ENCODE measurements at places on chromosomes 3 and 15. TPM values are rescaled to one million over a fixed set of nuclear protein-coding genes. Genes with fewer than 3 reads are reported as not detected.

DNA sequence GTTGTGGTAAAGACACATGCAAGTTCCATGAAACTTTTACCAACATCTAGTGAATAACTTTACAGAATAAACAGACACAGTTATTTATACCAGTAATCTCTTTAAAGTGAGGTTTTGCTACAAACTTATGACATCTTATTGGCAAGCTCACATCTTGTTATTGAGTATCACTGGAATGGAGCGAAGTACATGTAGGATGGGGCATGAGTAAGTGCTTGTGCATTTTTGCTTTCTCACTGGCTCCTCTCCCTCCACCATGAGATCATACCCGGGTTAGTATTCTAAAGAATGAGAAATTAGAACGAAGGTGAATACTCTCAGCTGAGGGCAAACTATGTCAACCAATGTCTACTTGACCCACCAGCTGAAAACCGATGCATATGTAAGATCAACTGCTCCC lies 193.3 kb upstream of the ZNF717 start:
- no peak overlapping the region for H3K27ac ChIP-seq
- H3K4me3 ChIP-seq, result no peak overlapping the region
- H3K36me3 ChIP-seq, result peaks cover 4% of the 10 kb centered on the region
- DNase-seq, result no peak
- H3K27me3 ChIP-seq, result no peaks in the 10 kb centered on the region
- H3K4me1 ChIP-seq, result peaks cover 5% of the 10 kb centered on the region

DNA sequence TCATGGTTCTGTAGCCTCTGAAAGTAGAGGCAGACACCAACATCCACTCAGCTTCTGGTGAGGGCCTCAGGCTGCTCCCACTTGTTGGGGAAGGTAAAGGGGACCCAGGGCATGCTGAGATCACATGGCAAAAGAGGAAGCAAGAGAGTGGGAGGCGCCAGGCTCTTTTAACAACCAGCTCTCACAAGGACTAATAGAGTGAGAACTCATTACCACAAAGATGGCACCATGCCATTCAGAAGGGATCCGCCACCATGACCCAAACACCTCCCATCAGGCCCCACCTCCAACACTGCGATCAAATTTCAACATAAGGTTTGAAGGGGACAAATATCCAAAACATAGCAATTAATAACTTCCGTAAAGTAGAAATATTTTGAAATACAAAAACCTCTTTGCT lies 192.3 kb downstream of the OCA2 start:
- no peak for DNase-seq
- H3K4me1 ChIP-seq, result no peaks in the 10 kb centered on the region
- no peak overlapping the region for H3K4me3 ChIP-seq

DNA sequence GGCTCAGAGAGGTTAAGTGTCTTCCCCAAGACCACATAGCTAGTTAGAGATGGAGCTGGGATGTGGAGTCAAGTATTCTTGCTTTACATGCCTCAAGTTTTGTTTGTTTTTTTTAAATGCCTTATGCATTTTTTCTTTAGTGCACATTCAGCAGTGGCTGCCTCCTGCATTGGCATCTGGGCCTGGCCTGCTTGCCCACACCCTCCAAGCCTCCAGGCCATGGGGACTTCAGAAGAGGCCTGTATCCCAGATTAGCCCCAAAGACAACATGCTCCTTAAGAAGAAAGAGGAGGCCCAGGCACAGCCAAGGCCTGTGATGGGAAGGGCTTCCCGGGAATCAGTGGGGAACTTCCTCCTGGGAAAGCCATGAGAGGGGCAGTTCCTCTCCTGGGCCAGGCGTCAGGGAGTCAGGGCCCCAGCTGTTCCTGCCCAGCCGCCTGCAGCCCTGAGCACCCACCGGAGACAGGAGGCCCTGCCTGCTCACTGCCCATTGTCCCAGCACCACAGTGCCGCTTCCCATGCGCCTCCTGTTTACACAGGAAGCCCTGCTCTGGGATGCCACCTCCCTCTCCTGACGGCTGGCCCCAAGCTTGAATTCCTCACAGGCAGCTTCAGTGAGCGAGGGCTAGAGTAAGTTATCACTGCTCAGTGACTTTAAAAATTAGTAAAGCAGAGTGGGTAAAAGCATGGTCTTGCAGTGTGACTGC lies 16.0 kb downstream of the FOXL2NB start:
- no peaks in the 10 kb centered on the region for H3K36me3 ChIP-seq
- H3K27ac ChIP-seq, result no peak overlapping the region
- no peak overlapping the region for H3K4me3 ChIP-seq
- H3K27me3 ChIP-seq, result peaks cover 23% of the 10 kb centered on the region
- no peak for DNase-seq

DNA sequence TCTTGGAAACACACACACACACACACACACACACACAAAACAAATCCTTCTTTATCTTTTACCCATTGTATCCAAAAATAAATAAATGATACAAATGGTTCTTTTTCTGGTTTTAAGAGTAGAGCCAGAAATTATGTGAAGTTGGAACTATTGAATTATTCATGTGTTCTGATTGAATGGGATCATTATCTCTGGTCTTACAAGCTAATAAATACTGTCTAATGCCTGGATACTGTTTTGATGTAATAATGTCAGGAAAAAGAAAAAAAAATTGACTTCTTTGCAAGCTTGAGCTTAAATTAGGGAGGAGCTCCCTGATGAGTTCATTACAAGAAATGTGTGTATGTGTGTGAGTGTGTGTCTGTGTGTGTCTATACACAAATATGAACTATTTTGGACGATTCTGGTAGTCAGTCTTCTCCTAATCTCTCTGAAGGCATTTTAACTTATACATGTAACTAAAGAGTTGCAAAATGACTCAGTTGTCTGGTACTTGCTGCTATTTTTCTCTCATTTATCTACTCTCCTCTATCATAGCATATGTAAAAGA lies 507.2 kb upstream of the AGTR1 start:
- no peaks in the 10 kb centered on the region for H3K27me3 ChIP-seq
- no peaks in the 10 kb centered on the region for H3K36me3 ChIP-seq
- no peak overlapping the region for H3K27ac ChIP-seq
- no peaks in the 10 kb centered on the region for H3K4me1 ChIP-seq

GRCh38 chr3:167691366-167691765 lies 37.6 kb upstream of the WDR49 start:
- no peaks in the 10 kb centered on the region for H3K27me3 ChIP-seq
- DNase-seq, result no peak
- H3K4me1 ChIP-seq, result no peaks in the 10 kb centered on the region
- H3K4me3 ChIP-seq, result no peak overlapping the region

- peak overlapping the region; percentile 72 for H3K27ac ChIP-seq
- peaks cover 65% of the 10 kb centered on the region for H3K4me1 ChIP-seq
- no peak overlapping the region for H3K4me3 ChIP-seq
- no peaks in the 10 kb centered on the region for H3K36me3 ChIP-seq
- peak; percentile 43 for DNase-seq
Observed at GRCh38 chr3:150094150-150094933, 123.6 kb upstream of the PFN2 start.

- H3K4me1 ChIP-seq, result peaks cover 9% of the 10 kb centered on the region
- peaks cover 2% of the 10 kb centered on the region for H3K27me3 ChIP-seq
- DNase-seq, result peak; percentile 30
- peaks cover 4% of the 10 kb centered on the region for H3K36me3 ChIP-seq
- H3K27ac ChIP-seq, result peak overlapping the region; percentile 71
Observed at GRCh38 chr3:127012091-127012490, 29.2 kb downstream of the PLXNA1 start.

- DNase-seq, result no peak
- no peaks in the 10 kb centered on the region for H3K27me3 ChIP-seq
- H3K36me3 ChIP-seq, result no peaks in the 10 kb centered on the region
- H3K4me3 ChIP-seq, result no peak overlapping the region
Observed at GRCh38 chr3:24166515-24166914, 221.4 kb downstream of the NR1D2 start.

DNA sequence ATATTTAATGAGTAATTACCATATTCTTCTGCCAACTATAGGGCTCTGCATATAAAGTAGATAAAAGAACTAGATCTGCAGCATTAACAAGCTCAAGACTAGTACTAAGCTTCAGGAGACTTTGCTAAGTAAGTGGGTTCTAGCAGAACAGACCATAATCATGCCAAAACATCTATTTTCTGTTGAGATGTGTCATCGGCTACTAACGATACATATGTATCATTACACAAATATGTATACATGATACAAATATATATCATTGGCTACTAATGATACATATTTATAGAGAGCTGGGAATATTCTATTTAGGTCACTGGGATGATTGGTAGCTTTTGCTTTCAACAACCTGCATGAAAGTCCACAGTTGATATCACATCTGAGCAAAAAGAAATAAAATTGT lies 185.8 kb upstream of the DCBLD2 start:
- no peaks in the 10 kb centered on the region for H3K36me3 ChIP-seq
- H3K4me3 ChIP-seq, result no peak overlapping the region
- H3K27ac ChIP-seq, result no peak overlapping the region
- DNase-seq, result no peak
- 0 out of 2 replicates have a peak, but pooled peaks cover 2% of the 10 kb centered on the region for H3K27me3 ChIP-seq

- H3K27ac ChIP-seq, result no peak overlapping the region
- peaks cover 5% of the 10 kb centered on the region for H3K36me3 ChIP-seq
- H3K27me3 ChIP-seq, result no peaks in the 10 kb centered on the region
- H3K4me1 ChIP-seq, result no peaks in the 10 kb centered on the region
- H3K4me3 ChIP-seq, result no peak overlapping the region
Observed at GRCh38 chr3:140203510-140203909, 268.5 kb downstream of the CLSTN2 start.

GRCh38 chr3:168047190-168047795 lies 48.4 kb downstream of the GOLIM4 start:
- H3K27ac ChIP-seq, result no peak overlapping the region
- peaks cover 51% of the 10 kb centered on the region for H3K4me1 ChIP-seq
- DNase-seq, result peak; percentile 87

DNA sequence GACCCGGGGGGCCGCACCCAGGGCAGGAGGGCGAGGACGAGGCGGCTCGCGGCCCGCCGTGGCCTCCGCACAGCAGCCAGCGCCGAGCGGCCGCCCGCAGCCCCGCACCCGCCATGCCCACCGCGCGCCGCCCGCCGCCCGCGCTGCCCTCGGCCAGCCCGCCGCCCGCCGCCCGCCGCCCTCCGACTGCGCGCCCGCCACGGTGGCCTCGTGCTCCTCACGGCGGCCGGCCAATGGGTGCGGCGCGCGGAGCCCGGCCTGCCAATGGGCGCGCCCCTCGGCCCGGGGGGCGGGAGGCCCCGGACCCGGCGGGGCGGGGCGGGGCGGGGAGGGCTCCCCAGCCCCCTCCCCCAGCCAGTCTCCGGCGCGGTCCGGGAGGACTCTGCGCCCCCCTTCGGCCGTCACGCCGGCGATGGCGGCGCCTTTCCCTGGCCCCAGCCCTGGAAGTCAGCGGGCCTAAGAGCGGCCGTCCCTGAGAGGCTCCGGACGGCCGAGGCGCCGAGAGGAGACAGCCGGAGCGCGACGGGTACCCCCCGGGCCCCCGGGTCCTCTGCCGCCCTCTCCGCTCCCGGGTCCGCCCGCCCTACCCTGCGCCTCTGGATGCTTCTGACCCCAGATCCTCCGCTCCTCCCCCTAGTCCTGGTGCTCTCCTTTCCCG lies at the start of gene NT5DC2:
Gene NT5DC2, minus strand, starts transcription at position 235 of the 658 bp plus-strand sequence. Its CDS starts 120 bp downstream, at position 115.
- peak within 1 kb of the TSS; percentile 91 for H3K4me3 ChIP-seq
- no peak for DNase-seq
- peaks cover 17% of the 10 kb centered on the region for H3K36me3 ChIP-seq
- peak within 1 kb of the TSS; percentile 82 for H3K27ac ChIP-seq
- peaks cover 59% of the 10 kb centered on the region for H3K4me1 ChIP-seq

DNA sequence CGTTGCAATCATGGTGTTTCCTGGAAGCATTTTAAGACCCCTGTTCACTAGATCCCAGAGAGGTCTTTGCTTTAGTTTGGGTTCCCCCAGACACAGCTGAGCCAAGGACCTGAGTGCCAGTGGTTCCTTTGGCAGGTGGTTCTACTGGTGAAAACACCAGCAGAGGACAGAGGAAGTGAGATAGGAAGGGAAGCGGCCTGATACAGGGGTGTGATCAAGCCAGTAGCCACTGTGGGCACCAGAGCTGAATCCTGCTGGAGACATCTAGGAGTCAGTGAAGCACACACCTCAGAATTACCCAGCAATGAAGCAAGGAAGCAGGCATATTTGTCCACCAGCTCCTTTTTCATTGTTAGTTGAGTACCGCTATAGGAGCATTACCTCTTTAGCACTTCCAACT lies 243.2 kb upstream of the NR2E3 start:
- H3K27ac ChIP-seq, result no peak overlapping the region
- H3K27me3 ChIP-seq, result peaks cover 4% of the 10 kb centered on the region
- peaks cover 9% of the 10 kb centered on the region for H3K36me3 ChIP-seq
- no peak overlapping the region for H3K4me3 ChIP-seq

DNA sequence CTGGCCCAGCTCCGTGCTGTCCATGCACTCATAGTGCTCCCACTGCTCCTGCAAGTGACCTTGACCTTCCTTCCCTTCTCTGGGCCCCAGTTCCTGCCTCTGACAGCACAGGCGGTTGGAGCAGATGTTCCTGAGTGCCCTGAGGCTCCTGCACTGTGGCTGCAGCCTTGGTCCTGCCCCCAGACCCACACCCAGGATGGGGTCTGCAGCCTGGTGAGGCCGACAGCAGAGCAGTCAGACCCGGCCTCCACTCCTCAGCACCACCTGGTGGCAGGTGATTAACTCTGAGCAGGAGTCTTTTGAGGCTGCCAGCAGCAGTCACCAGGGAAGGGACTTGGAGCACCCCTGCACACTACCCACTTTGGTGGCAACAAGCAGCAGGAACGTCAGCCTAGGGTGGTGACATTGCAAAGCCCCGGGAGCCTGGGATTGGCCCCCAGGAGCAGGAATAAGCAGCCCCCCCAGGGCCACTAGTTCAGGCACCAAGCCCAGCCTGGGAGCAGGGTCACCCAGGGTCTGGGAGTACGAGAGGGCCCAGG lies 64.6 kb downstream of the CYP11A1 start:
- H3K27me3 ChIP-seq, result peaks cover 62% of the 10 kb centered on the region
- no peak overlapping the region for H3K27ac ChIP-seq
- no peaks in the 10 kb centered on the region for H3K36me3 ChIP-seq
- H3K4me3 ChIP-seq, result no peak overlapping the region
- no peaks in the 10 kb centered on the region for H3K4me1 ChIP-seq

GRCh38 chr15:60901647-60902046 lies 327.5 kb downstream of the RORA start:
- H3K4me3 ChIP-seq, result no peak overlapping the region
- DNase-seq, result no peak
- H3K4me1 ChIP-seq, result no peaks in the 10 kb centered on the region

- H3K4me1 ChIP-seq, result peaks cover 43% of the 10 kb centered on the region
- H3K4me3 ChIP-seq, result no peak overlapping the region
- DNase-seq, result no peak
- peak overlapping the region; percentile 89 for H3K27ac ChIP-seq
Observed at GRCh38 chr3:115785782-115786181, 162.5 kb downstream of the GAP43 start.

- no peaks in the 10 kb centered on the region for H3K27me3 ChIP-seq
- H3K27ac ChIP-seq, result no peak overlapping the region
- peaks cover 15% of the 10 kb centered on the region for H3K36me3 ChIP-seq
Observed at GRCh38 chr15:71189718-71190117, 74.4 kb downstream of the THSD4 start.

GRCh38 chr3:136979684-136980083 lies 21.9 kb downstream of the IL20RB start:
- peaks cover 23% of the 10 kb centered on the region for H3K4me1 ChIP-seq
- peaks cover 6% of the 10 kb centered on the region for H3K36me3 ChIP-seq
- H3K27me3 ChIP-seq, result peaks cover 3% of the 10 kb centered on the region
- DNase-seq, result peak; percentile 64

GRCh38 chr3:45795509-45795881 lies 841 bp downstream of the SLC6A20 start:
- peaks cover 1% of the 10 kb centered on the region for H3K36me3 ChIP-seq
- DNase-seq, result no peak
- H3K27me3 ChIP-seq, result peaks cover 70% of the 10 kb centered on the region
- H3K27ac ChIP-seq, result no peak overlapping the region
- H3K4me1 ChIP-seq, result no peaks in the 10 kb centered on the region

PARP14 gene
- total RNA-seq, result 8.2 TPM

RTF1 gene
- 38.1 TPM for total RNA-seq

SAMD7 gene
- total RNA-seq, result not detected

BSN gene
- 0.14 TPM for total RNA-seq

KCNMB2 gene
- not detected for total RNA-seq

FBXW12 gene
- not detected for total RNA-seq

GABRB3 gene
- 5.2 TPM for total RNA-seq

CLSTN2 gene
- not detected for total RNA-seq

Data from HFFc6 (cell line).